ENCODE measurements at places on chromosomes 4 and X.

DNA sequence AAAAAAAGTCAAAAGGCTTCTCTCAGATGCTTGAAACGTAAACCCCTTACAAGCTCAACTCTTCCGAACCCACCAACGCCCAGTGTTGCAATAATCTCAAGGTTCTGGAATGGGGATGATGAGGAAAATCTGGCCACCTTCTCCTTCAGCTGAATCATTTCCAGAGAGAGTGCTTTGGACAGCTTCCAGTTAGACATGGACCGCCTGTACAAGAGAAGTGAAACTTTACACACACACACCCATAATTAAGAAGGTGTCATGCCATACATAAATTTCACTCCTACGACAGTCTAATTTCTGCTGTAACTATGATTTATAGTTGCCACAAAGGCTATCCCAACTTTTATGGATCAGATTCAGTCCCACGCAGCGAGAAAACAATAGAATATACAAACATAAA, 72.3 kb downstream of the PRKG2 start:
- DNase-seq = no peak

DNA sequence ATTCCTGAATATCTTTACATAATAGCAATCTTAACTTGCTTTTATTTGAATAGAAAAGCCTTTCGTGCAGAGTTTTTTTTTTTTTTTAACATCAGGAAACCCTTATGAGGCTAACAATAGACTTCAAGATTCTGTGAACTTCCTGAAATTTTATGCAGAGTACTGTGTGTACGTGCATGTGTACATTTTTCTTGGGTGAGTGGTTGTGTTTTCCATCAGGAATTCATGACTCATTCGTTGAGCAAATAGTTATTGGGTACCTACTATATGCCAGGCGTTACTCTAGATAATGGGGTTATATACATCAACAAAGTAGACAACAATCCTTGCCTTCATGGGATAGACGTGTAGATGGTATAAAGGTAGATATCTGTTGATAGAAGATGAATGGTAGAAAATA, 59.1 kb downstream of the MRPL1 start:
- no peak for DNase-seq

DNA sequence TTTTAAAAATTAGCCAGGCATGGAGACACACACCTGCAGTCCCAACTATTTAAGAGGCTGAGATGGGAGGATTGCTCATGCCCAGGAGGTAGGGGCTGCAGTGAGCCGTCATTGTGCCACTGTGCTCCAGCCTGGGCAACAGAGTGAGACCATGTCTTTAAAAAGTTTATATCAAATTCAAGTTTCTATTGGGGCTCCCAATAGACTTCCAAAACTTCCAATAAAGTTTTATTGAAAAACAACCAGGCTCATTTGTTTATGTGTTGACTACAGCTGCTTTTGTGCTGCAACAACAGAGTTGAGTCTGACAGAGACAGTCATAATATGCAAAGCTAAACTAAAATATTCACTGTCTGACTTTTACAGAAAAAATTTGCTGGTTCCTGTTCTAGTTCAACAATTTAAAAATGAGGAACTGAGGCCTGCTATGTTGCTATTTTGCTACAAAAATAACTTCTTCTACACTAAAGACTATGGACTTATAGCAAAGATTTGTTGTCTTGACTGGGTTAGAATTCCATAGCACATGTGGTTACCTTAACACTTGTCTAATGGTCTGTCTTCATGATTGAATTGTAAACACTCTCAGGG, 63.3 kb upstream of the RELL1 start:
- DNase-seq = no peak

GRCh38 chrX:125289209-125289608, 30.5 kb upstream of the TEX13C start:
- DNase-seq = no peak

GRCh38 chr4:1090465-1091440, 22.6 kb downstream of the RNF212 start:
- no peak for DNase-seq

DNA sequence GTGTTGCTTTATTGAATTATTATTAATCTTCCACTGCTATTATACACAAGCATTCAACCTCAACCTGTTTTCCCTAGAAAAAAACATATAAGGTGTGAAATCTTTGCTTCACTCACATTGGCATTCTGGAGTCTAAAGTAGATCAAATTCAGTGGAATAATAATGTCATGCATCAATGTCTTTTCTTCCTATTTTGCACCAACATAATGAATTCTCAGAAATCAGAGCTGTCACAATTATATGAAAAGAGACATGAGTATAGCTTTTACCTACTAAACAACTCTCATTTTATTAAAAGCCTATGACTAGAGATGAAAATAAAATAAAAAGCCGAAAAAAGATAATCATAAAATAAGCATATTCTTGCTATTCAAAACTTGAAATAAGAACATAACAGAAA, 96.3 kb upstream of the QRFPR start:
- no peak for DNase-seq

DNA sequence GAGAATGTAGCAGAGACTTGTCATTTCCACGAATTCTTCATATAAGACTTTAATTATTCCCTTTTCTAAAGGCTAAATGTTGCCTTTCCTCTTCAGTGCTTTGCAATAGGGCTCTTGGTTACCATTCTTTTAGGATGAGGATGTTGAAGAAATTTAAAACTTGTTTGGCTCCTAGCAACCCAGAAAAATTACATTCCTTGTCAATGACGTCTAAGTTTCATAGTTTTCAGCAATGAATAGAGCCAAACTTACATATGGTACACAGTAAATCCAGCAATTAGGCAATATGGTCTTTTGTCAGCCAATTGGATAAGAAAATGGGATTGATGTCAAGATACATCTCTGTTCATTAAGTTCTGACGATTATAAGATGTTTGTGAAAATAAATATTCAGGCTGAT, 1639.6 kb upstream of the PCDH10 start:
- no peak for DNase-seq

GRCh38 chr4:48223633-48224295, 45.9 kb downstream of the TEC start:
- DNase-seq = no peak

GRCh38 chr4:42277291-42277690, 120.0 kb upstream of the SHISA3 start:
- DNase-seq = no peak

DNA sequence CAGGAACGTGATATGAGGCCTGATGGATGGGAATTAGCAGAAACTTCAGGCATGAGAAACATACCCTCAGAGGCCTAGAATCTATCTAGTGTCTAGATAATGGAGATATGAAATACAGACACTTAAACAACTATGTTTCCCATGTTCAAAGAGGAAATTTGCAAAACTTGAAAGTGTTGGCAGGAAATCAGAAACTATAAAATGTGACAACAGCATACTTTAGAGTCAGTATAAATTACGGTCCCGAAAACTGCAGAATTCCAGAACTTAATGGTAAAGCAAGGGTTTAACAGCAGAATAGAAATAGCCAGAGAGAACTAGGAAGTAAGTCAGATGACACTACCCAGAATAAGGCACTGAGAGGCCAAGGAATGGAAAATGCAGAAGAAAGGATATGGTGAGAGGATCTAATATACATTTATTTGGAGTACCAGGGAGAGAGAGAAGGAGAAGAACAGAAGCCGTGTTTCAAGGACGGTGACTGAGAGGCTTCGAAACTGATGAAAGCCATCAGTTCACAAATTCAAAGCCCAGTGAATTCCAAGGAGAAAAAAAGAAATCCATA, 7.4 kb downstream of the HTT-AS start:
- DNase-seq = no peak

- DNase-seq = no peak
These were observed 38.1 kb upstream of the ARSH start for GRCh38 chrX:2967998-2968909.

GRCh38 chr4:102163404-102164140, 181.7 kb downstream of the SLC39A8 start:
- no peak for DNase-seq

- DNase-seq = no peak
These were observed 754.3 kb upstream of the MAGEB2 start for GRCh38 chrX:29461039-29461438.

GRCh38 chr4:85862896-85863295, 387.9 kb downstream of the ARHGAP24 start:
- DNase-seq = no peak

GRCh38 chr4:154562697-154563254, at the start of gene FGB:
Gene FGB (plus strand): TSS chr4:154563011. CDS start chr4:154563019, 8 bp downstream.
- no peak for DNase-seq

DNA sequence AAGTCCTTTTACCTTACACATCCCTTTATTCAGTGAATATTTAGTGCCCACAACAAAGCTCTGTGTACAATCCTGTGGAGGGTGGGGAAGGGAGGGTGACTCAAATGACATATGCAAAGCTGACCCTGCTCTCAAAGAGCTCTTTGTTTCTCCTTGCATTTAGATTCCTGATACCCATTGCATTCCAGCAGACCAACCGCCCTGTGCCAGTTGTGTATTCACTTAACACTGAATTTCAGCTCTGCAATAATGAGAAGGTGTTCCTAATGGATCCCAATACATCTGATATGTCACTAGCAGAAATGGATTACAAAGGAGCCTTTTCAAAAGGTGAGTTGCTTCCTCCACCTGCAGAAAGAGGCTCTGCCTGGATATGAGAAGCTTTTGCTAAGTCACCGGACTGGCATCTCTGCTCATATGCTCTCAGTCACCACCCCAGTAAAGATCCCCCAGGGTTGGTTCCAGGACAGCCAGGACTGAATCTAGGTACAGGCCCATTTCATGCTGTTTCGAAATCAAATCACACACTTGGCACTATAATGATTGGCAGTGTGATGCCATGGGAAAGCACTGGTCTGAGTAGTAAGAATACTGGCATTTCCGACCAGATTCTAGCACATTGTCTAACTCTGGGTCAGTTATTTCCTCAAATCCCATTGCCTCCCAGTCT, 17.1 kb upstream of the ANXA3 start:
- peak; percentile 19 for DNase-seq

- no peak for DNase-seq
These were observed 384.0 kb upstream of the DIPK2B start for GRCh38 chrX:45584717-45585116.

DNA sequence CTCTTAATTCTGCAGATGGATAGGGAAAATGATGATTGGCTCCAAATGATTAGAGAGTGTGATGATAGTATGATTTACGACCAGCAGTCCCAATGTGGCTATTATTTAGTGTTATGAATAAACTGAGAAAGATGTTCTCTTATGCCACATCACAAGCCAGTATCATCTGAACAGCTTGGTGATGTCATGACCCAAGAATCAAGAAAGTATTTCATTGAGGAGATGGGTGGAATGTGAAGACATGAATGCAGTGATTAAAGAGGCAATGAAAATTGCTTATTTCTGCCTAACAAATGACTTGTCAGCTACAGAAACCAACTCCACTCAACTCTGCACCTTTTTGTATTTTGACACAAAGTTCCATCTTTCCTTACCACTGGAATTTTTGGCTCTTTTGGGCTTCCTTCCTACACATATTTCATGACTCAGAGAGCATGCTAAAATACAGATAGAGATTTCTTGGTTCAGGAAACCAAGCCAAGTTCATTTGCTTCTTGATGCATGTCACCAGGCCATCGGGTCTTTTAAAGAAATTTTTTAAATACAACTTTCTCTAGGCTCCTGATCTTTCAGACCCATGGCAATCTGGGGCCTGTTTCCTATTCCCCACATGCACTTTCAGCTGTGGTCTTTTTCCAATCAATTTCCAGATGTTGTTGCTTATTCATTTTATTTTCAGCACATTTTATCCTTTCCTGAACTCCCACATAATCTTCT, 174.2 kb downstream of the HHIP start:
- no peak for DNase-seq

- no peak for DNase-seq
These were observed 55.5 kb upstream of the TENM3 start for GRCh38 chr4:182187674-182188073.

DNA sequence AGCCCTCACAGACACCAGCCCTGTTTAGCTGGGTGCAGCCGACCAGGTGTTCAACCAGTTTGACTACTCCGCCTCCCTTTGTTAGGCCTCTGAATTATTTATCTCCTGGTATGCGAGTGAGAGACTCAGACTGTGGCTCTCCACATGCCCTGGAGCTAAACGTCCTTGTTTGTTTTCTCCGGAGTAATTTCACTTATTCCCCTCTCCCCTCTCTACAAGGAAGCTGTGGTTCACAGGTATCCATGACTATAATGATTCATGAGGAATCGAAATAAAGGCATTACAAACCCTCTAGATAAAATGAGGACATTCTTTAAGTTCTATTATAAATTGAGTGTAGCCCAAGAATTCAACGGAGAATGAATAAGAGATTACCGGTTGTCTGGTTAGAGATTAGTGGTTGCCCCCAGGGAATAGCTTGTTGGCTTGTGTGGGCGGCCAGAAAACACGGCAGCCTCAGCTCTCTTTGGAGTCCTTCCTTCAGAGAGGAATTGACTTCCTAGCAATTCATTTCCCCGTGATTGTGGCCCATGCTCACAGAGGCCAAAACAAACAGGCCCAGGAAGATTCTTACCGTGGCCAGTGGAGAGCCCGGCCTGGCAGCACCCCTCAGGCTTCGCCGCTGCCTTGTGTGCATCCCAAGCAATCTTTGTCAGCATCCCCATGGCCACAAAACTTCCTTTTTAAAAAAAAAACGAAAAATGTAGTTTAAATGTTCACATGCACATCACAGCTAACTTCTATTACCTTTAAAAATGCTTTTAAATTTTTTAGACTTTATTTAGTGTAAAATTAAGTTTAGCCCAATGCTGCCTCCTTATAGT, 60.2 kb upstream of the CBR4 start:
- peak; percentile 75 for DNase-seq

- no peak for DNase-seq
These were observed 21.0 kb downstream of the CEP44 start for GRCh38 chr4:174304664-174305063.

- no peak for DNase-seq
These were observed 16.7 kb downstream of the HMX1 start for GRCh38 chr4:8854931-8855330.

DNA sequence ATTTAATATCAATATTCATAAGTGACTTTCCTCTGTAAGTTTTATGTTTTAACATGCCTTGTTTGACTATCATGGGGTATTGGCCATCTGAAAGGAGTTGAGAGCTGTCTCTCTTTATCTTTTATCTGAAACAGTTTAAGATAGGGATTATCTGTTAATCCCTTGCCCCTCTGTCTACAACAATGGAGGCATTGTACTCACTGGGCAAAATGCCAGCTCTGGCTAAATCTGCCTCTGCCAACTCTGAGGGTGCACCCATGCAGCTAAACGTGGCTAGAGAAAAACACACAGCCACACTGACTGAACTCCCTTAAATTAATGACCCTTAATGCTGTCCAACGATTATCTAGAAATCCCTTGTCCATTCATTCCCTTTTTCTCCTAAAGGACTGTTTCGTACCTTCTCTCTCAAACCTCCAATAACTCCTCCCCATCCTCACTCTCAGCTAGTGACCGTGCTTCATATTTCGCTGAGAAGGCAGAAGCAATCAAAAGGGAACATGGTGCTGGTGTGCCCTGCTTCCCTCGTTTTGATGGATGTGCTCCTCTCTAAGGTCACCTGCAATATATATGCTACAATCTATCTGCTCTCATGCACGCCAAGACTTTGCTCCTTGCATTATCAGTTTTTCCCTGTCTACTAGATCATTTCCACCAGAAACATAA, 10.3 kb downstream of the PHKA2 start:
- DNase-seq = no peak

GRCh38 chrX:41293269-41293668, 40.7 kb upstream of the DDX3X start:
- DNase-seq = no peak

- DNase-seq = no peak
These were observed 204.8 kb upstream of the CT83 start for GRCh38 chrX:116667346-116668134.

All from iPS-NIHi11 (cell line).